ENCODE measurements at places on chromosomes 5 and 9. TPM values are rescaled to one million over a fixed set of nuclear protein-coding genes. Genes with fewer than 3 reads are reported as not detected.

Gene CCNJL
- not detected for total RNA-seq

Gene SPATA31D4
- not detected for total RNA-seq

Gene BHMT
- total RNA-seq = not detected

Gene PKD2L2
- total RNA-seq = not detected

Gene TXNDC8
- total RNA-seq = not detected

Gene PCDHGA8
- 0.18 TPM for total RNA-seq

Gene PCDHGB5
- 0.61 TPM for total RNA-seq

Gene CENPH
- total RNA-seq = 30.6 TPM

Gene MARCHF11
- not detected for total RNA-seq

Gene STK32A
- total RNA-seq = not detected

Gene FBXW5
- 104 TPM for total RNA-seq

Gene FCN2
- total RNA-seq = not detected

Gene GRHPR
- total RNA-seq = 50.9 TPM

Gene LEAP2
- 4.0 TPM for total RNA-seq

Gene IFNA21
- not detected for total RNA-seq

Gene C6
- total RNA-seq = not detected

Gene ZNF618
- total RNA-seq = 0.41 TPM

Gene PRR16
- total RNA-seq = not detected

Gene RNF183
- not detected for total RNA-seq

Gene PAEP
- total RNA-seq = not detected

Gene SCGB3A2
- total RNA-seq = not detected

Gene DNAI1
- not detected for total RNA-seq

Gene PCDHGC3
- 0.07 TPM for total RNA-seq

Gene LCN9
- not detected for total RNA-seq

Gene C9orf153
- 0.25 TPM for total RNA-seq

Gene CSF2
- total RNA-seq = 54.1 TPM

Gene SPINK1
- total RNA-seq = not detected

Gene TAF11L10
- total RNA-seq = not detected

Gene TMEM174
- not detected for total RNA-seq

Gene SFXN1
- 184 TPM for total RNA-seq

Gene LCN15
- total RNA-seq = not detected

Gene GPSM1
- 10.7 TPM for total RNA-seq

Gene PPP1R2B
- total RNA-seq = 0.57 TPM

Gene UGT3A1
- not detected for total RNA-seq

Gene ADCY2
- not detected for total RNA-seq

Gene ADAMTSL1
- total RNA-seq = not detected

Gene HMGXB3
- total RNA-seq = 36.6 TPM

Gene CCDC192
- not detected for total RNA-seq

Gene CKMT2
- not detected for total RNA-seq

Gene LHX3
- not detected for total RNA-seq

Gene CDX1
- total RNA-seq = not detected

Gene CNTFR
- not detected for total RNA-seq

Gene SCAMP1
- 16.0 TPM for total RNA-seq

Gene ARID3C
- 0.14 TPM for total RNA-seq

Gene TAF11L5
- not detected for total RNA-seq

Gene CDKN2B
- total RNA-seq = 4.0 TPM

Gene OR1J2
- not detected for total RNA-seq

Gene CCDC152
- total RNA-seq = 6.3 TPM

Gene OR2Y1
- not detected for total RNA-seq

Gene ENC1
- 0.89 TPM for total RNA-seq

Measured in T-helper 2 cell treated with Interferon-gamma antibody and Interleukin-4, amounts not matched to agents 100 ng/mL and 5 ng/mL, for 36 hours (primary cell).